CD4-positive, CD25-positive, alpha-beta regulatory T cell (primary cell): ENCODE measurements at places on chromosomes 1 and 21. TPM values are rescaled to one million over a fixed set of nuclear protein-coding genes. Genes with fewer than 3 reads are reported as not detected.
A peak's percentile ranks its signal among the peaks of the same experiment; 100 is the strongest.

DNA sequence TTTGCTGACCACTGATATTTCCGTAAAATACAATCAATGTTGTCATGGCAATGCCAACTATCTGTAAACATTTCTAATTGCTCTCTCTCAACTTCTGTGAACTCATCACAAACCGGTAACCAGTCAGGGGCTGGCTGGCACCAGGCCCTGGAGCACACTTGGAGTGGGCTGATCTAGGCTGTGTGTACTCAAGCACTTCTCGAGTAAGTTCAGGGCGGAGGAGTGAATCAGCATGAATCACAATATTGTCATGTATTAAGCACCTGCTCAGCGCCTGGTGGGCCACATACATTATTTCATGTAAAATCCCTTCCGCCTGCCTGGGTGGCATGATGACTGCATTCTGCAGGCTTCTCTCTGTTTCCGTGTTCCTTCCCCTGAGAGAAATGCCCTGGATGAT is 212.4 kb downstream of the FOXD2 start:
- DNase-seq, result no peak

KCNQ4 gene
- total RNA-seq, result 0.44 TPM

PPP1R8 gene
- total RNA-seq, result 23.3 TPM

WDR64 gene
- not detected for total RNA-seq

CLK2 gene
- 76.6 TPM for total RNA-seq

GRCh38 chr1:211891708-211892107 is 61.1 kb upstream of the LPGAT1 start:
- DNase-seq, result no peak

FBLIM1 gene
- total RNA-seq, result not detected

DPT gene
- total RNA-seq, result not detected

DNA sequence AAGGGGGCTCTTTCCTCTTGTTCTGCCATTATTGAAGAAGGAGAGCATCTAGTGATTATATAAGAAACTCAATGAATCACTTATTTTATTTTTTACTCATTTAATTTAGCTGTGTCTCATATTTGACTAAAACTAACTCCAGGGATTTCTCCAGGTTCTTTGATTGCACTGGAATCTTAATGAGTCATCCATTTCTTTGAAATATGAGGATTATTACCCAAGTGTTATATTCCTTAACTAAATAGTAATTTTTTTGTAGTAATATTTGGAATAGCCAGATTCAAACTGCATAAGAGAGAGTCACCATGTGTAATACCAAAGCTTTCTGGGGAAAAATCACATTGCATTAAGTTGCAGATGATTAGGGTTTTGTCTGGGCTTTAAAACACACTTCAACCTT is 59.5 kb downstream of the NTMT2 start:
- no peak for DNase-seq

GRCh38 chr1:14371771-14372497 is 226.6 kb upstream of the KAZN start:
- DNase-seq, result no peak

GRCh38 chr1:198903203-198903602 is 264.4 kb downstream of the PTPRC start:
- no peak for DNase-seq

PTPRF gene
- 0.22 TPM for total RNA-seq

GRCh38 chr1:210352575-210352974 is 23.9 kb downstream of the HHAT start:
- DNase-seq, result no peak

GRCh38 chr1:203084588-203085527 is 954 bp downstream of the MYOG start:
- DNase-seq, result peak; percentile 11

DNA sequence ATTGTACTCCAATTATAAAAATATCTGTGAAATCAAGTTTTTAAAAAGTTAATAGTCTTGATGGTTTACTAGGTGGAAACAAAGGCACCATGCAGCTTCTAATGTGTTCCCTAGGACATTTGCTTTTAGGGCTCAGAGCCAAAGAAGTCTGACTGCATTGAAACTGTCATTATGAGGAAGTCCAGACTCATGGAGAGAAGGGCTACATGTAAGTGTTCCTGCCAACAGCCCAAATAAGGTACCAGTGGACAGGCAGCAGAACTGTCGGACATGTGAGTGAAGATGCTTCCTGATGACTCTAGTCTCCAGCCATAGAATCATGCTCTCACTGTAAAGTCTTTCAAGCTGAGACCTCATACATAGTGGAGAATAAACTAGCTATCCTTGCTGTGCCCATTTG is 287.6 kb downstream of the AKT3 start:
- DNase-seq, result no peak
